ENCODE measurements at places on chromosomes 3 and 15. TPM values are rescaled to one million over a fixed set of nuclear protein-coding genes. Genes with fewer than 3 reads are reported as not detected.

DNA sequence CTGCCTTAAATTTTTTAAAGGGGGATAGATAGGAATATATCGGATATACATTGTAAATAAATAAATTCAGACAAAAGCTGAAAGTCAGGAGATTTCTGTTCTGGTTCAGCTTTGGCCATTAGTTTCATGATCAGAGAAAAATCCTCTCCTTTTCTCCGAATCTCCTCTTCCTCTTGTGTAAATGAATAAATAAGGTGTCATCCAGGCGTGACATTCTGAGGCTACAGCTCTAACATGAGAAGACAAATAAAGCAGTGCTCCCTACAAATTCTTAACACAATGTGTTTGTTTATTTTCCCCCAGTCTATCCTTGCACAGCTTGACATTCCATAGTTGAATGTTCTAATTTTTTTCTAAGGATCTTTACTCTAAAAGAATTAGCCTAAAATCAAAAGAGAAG lies 9.4 kb upstream of the MB21D2 start:
- no peak for DNase-seq

- no peak for DNase-seq
Observed at GRCh38 chr3:177350121-177350520, 152.8 kb upstream of the TBL1XR1 start.

- DNase-seq: no peak
Observed at GRCh38 chr3:10941972-10942371, 50.6 kb upstream of the SLC6A1 start.

GRCh38 chr3:71905426-71905825 lies 120.5 kb upstream of the PROK2 start:
- DNase-seq: no peak

GRCh38 chr15:63764124-63764803 lies 69.5 kb downstream of the HERC1 start:
- DNase-seq: no peak

GRCh38 chr3:10986592-10986991 lies 6.0 kb upstream of the SLC6A1 start:
- no peak for DNase-seq

DNA sequence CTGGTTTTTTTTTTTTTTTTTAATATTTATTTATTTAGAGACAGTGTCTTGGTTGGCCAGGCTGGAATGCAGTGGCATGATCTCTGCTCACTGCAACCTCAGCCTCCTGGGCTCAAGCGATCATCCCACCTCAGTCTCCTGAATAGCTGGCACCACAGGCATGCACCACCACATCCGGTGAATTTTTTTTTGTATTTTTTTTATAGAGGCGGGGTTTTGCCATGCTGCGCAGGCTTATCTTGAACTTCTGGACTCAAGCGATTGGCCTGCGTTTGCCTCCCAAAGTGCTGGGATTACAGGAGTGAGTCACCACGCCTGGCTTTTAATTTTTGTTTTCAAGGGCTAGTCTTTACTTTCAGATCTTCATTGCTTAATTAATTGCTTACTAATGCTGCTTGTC lies 13.1 kb downstream of the PCCB start:
- DNase-seq: no peak

GRCh38 chr15:93706495-93707292 lies 524.7 kb upstream of the MCTP2 start:
- no peak for DNase-seq

- no peak for DNase-seq
Observed at GRCh38 chr3:50345586-50346234, at the start of gene ZMYND10. ZMYND10 (minus strand) TSS chr3:50345732; CDS start chr3:50345579, 153 bp downstream.

GRCh38 chr3:43366885-43367284 lies 80.5 kb downstream of the SNRK start:
- no peak for DNase-seq

GRCh38 chr3:193744822-193745684 lies 152.0 kb downstream of the OPA1 start:
- DNase-seq: no peak

DNA sequence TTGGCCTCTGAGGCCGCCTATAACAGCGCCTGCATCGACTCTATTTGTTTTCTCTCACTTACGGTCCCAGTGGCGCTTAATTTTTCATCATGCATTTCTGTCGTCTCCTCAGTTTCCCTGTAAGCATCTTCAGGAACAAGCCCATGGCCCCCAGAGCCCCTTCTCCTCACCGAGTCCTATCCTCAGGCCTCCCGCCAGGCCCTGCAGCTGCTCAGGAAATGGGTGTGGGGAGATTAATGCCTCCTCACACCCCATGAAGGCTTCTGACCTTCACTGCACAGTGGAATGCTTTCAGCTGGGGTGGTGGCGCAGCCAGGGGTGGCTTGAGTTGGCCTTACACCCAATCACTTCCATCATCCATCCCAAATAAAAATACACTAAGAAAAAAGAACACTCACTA lies 260.4 kb downstream of the FAM43A start:
- DNase-seq: no peak

The SLC2A2 gene
- not detected for total RNA-seq

DNA sequence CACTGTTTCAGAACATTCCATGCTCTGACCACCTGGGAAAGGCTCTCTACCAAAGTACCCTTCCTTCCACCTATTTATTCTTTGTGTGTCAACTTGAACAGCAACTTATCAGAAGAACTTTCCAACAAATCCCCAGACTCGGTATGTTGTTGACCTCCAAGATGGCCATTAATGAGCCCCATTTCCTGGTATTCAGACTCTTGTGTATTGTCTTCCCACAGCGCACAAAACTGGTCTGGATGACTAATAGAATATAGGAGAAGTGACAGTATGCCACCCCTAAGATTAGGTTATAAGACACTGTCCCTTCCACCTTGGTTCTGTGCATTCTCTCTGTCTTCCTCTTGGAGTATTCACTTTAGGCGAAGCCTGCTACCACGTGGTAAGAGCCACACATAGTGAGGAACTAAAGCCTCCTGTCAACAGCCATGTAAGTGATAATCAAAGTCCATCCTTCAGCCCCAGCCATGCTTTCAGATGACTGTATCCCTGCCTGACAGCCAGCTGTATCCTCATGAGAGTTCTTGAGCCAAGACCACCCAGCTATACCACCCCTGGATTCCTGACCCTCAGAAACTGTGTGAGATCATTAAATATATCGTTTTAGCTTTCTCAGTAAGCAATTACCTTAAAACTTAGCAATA lies 481.7 kb downstream of the MAGI1 start:
- DNase-seq: no peak

DNA sequence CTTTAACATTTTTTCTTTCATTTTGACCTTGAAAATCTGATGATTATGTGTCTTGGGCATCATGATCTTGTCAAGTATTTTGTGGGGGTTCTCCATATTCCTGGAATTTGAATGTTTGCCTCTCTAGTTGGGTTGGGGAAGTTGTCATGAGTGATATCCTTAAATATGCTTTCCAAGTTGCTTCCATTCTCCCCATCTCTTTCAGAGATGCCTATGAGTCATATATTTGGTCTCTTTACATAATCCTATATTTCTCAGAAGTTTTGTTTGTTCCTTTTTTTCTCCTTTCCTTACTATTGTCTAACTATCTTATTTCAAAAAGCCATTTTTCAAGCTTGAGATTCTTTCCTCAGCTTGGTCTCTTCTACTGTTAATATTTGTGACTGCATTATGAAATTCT lies 69.0 kb upstream of the CCDC80 start:
- no peak for DNase-seq

All from ascending aorta (tissue), 2 donors.